ENCODE measurements at places on chromosomes 3 and 15. TPM values are rescaled to one million over a fixed set of nuclear protein-coding genes. Genes with fewer than 3 reads are reported as not detected.

The EXD1 gene
- total RNA-seq = 0.33 TPM

The ASTE1 gene
- 5.2 TPM for total RNA-seq

The CYP1A1 gene
- 1.7 TPM for total RNA-seq

The ASB14 gene
- not detected for total RNA-seq

The SH3GL3 gene
- 0.59 TPM for total RNA-seq

The GOLGA6A gene
- 0.09 TPM for total RNA-seq

The DUOXA2 gene
- not detected for total RNA-seq

The ZNF717 gene
- 3.0 TPM for total RNA-seq

The ZBTB47 gene
- total RNA-seq = 4.6 TPM

The ITIH1 gene
- total RNA-seq = not detected

The IGF2BP2 gene
- 10.8 TPM for total RNA-seq

The OR5K1 gene
- total RNA-seq = not detected

The GHSR gene
- total RNA-seq = not detected

The SPSB4 gene
- total RNA-seq = 0.14 TPM

The FAM81A gene
- total RNA-seq = 13.4 TPM

The DNAH1 gene
- 1.7 TPM for total RNA-seq

The CPN2 gene
- not detected for total RNA-seq

The ABCC5 gene
- total RNA-seq = 17.6 TPM

The ITGA11 gene
- 7.0 TPM for total RNA-seq

The NRG4 gene
- total RNA-seq = 0.29 TPM

The SLCO2A1 gene
- 0.19 TPM for total RNA-seq

The PRSS50 gene
- total RNA-seq = not detected

The NKIRAS1 gene
- total RNA-seq = 8.4 TPM

The SPTBN5 gene
- 0.13 TPM for total RNA-seq

The XIRP1 gene
- total RNA-seq = 0.32 TPM

The WNT5A gene
- 1.1 TPM for total RNA-seq

The CCDC39 gene
- not detected for total RNA-seq

The DGKG gene
- total RNA-seq = 8.8 TPM

The RNF168 gene
- total RNA-seq = 4.2 TPM

The SERF2 gene
- total RNA-seq = 489 TPM

The ARPP21 gene
- 0.16 TPM for total RNA-seq

The CAPN3 gene
- 0.15 TPM for total RNA-seq

The FOXB1 gene
- total RNA-seq = not detected

The TGM5 gene
- not detected for total RNA-seq

The SOX14 gene
- not detected for total RNA-seq

The ADAMTS9 gene
- 0.58 TPM for total RNA-seq

The MAGI1 gene
- 3.8 TPM for total RNA-seq

The SAMMSON gene
- total RNA-seq = not detected

The MITF gene
- 9.8 TPM for total RNA-seq

The CD86 gene
- total RNA-seq = not detected

The AMIGO3 gene
- 1.1 TPM for total RNA-seq

The LMAN1L gene
- not detected for total RNA-seq

The SCG5 gene
- 2.0 TPM for total RNA-seq

The PIGZ gene
- total RNA-seq = 1.7 TPM

The GABRG3 gene
- 0.29 TPM for total RNA-seq

The SNURF gene
- total RNA-seq = 10.4 TPM

The SEMA6D gene
- not detected for total RNA-seq

The WWTR1 gene
- total RNA-seq = 126 TPM

The PTH1R gene
- 1.1 TPM for total RNA-seq

The CLDND1 gene
- 61.1 TPM for total RNA-seq

The BCL2A1 gene
- 10.2 TPM for total RNA-seq

The IRAK2 gene
- 21.8 TPM for total RNA-seq

Measured in A549 treated with GW870086 at 1 μM for 4 hours (cell line).